ENCODE measurements at places on chromosomes 7 and 10.

GRCh38 chr7:119935418-119936025, 337.5 kb upstream of the KCND2 start:
- peak; percentile 70 for DNase-seq

DNA sequence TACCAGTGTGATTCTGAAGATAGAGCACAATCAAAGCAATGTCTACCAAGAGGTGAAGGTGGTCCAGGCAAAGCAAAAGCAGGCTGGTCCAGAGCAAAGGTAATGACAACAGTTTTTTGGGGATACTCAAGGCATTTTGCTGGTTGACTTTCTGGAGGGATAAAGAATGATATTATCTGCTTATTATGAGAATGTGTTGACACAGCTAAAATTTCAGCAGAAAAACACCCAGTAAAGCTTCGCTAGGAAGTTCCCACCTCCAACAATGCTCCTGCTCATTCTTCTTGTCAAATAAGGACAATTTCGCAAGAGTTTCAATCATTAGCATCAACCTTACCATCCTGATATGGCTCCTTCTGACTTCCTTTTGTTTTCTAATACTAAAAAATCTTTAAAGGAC, 24.1 kb downstream of the GPR85 start:
- DNase-seq: no peak

- no peak for DNase-seq
Measured at GRCh38 chr7:122487131-122487530, 182.6 kb upstream of the FEZF1 start.

DNA sequence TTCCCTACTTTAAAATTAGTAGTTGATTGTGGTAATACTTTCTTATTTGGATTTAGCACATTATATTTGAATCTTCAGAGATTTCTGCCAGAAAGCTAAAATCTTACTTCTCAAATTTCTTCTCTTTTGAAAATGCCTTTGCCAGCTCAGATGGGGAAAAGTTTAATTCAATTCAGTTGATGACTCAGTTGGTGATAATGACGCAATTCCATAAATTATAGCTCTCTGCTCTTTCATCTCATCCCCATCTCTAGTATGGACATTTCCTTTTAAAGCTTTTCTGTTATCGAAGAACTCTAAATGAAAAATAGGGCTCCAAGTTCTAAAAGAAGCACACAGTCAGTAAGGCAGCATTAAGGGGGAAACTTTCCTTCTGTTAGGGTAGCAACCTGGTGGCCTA, 25.5 kb downstream of the RNLS start:
- no peak for DNase-seq

DNA sequence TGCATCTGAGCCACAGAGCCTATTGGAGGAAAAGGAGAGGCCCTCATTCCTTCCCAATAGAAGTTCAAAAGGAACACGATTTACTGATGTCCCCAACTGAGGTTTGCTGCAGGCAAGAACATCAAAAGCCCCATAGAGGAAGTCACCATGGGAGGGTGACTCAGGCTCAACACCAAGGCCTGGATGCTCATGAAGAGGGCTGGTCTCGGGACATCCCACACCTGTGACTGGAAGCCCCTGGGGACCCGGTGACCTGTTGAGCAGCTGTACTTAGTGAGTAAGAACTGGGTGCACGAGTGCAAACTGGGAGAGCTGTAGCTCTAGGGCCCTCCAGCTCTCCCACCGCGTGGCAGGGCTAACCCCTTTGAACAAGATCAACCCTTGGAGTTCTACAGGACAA, 38.0 kb downstream of the CYTH3 start:
- DNase-seq: no peak

DNA sequence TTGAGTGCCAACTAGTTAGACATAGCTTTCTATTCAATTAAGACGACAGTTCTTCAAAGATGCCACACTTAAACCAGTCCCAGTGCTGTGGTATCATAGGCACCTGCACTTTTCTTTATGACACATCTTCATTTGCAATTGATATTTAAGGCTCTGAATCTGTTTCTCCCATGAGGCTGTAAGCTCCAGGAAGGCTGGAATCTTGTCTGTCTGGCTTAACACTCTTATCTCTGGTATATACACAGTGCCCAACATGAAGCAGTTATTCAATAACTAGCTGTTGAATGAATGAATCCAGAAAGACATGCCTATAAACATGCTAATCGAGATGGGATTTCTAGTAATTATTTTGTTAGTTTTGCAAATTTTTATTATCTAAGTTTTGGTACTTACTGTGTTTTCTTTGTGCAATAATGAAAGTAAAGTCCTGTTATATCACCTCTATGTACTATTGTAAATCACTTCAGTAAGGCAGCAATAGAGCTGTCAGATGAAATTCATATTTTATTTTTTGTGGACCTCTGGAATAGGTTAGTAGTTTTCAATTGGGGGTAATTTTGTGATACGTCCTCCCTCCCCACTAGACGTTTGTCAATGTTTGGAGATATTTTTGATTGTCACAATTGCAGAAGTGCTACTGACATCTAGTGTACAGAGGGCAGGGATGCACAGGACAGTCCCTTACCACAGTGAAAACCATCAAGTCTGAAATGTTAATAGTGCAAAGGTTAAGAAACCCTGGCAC, 51.3 kb upstream of the STEAP4 start:
- peak; percentile 56 for DNase-seq

DNA sequence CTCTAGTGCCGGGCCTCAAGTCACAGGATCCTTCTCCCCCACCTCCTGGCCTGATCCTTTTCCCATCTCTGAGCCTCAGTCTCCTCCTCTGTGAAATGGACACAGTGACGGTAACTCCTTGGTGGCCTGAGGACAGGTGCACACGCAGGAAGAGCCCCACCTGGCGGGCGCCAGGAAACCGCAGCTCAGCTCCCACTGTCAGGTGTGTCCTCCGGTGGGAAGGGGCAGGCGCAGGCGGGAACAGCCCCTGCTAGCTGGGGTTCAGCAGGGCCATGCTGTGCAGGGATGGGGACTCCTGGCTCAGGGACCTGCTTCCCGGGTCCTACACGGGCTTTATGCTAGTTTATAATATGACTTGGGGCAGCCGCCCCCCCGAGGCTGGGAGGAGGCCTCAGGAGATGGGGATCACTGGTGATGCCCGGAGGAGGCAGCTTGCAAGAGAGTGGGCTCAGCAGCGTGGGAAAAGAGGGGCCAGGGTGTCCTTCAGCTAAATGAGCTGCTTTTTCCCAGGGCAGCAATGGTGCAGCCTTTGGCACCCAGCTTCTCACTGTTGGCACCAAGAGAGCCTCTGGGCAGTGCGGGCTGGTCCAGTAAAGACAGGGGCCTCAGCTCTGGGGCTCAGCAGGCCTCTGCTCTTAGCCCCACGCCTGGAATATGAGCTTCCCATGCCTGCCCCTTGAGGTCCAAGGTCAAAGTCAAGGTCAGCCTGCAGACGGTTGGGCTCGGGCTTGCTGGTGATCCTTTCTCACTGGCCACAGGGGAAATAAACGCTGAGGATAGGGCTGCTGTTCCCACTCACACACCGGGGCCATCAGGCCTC, 68.0 kb upstream of the FAM20C start:
- DNase-seq: no peak

DNA sequence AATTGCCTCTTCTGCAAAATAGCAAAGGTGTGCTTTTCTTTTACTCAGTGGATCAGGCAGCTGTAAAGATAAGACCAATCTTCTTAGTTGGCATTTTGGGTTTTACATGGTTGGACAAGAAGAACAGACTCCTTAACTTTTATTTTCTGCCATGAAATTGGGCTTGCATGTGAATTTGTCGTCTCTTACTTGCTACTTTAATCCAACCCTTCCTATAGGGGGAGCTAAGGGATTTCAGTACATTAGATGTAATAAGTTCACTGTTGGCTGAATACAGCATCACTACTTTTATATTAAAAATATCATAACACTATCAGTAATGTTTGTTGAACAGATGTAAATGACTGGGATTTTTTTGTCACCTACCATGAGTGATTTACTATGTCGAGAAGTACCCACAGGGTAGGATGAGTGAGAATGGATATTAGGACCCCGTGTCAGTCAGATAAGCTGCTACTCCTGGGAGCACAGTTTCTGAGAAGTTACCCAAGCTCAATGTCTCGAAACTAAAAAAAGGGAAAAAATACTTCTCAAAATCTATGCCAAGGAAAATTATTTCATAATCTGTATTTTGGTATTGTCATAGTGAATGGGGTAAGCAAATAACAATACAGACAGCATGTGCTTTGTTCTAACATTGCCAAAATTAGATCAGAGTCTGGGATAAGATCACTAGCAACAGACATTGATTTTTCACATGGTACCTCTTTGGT, 127.4 kb upstream of the AGR3 start:
- peak; percentile 71 for DNase-seq

DNA sequence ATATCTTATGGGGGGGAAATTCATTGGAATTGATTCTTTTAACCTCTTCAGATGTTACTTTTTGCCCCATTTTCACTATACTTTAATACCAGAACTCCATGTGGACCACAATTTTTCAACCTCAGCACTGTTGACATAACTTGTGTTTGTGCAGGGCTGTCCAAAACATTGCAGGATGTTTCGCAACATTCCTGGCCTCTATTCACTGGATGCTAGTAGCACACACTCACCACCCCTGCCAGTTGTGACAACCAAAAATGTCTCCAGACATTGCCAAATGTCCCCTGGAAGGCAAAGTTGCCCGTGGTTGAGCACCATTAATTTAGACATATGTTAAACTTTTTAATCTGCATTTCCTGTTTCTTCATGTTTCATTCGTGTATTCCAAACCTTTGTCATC, 234.7 kb downstream of the GFRA1 start:
- DNase-seq: no peak

DNA sequence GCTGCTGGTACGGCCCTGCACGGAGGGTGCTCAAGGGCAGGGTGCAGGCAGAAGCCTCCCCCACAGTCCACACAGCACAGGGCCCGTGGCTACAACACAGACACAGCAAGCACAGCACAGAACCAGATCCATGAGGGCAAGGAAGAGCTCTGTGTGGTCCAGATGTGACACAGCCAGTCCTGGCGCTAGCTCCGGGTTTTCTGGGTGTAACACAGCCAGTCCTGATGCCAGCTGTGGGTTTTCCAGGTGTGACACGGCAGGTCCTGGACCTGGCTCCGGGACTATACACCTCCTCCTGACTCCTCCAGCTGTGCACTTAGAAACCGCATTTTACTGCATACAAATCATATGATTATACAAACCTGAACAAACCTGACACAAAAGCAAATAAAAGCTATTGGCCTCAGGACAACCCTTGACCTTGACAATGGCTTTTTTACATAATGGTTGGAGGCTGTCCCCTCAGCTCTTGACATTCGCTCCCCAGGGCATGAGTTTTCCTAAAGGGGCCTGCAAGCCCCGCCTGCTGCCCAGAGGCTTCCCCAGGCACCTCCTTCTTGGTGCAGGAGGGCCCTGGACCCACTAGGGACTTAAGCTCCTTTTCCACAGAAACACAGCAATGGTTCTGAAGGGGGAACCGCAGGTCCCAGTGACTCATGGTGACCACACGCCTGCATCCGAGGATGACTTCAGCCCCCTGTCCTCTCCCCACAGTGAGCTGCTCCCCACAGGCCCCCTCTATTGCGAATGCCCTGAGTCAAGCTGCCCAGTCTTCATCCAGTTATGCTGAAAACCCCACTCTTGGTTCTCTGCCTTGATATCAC, 209.6 kb downstream of the PTPRN2 start:
- DNase-seq: no peak

- no peak for DNase-seq
Measured at GRCh38 chr7:64744680-64745079, 49.5 kb upstream of the ZNF138 start.

DNA sequence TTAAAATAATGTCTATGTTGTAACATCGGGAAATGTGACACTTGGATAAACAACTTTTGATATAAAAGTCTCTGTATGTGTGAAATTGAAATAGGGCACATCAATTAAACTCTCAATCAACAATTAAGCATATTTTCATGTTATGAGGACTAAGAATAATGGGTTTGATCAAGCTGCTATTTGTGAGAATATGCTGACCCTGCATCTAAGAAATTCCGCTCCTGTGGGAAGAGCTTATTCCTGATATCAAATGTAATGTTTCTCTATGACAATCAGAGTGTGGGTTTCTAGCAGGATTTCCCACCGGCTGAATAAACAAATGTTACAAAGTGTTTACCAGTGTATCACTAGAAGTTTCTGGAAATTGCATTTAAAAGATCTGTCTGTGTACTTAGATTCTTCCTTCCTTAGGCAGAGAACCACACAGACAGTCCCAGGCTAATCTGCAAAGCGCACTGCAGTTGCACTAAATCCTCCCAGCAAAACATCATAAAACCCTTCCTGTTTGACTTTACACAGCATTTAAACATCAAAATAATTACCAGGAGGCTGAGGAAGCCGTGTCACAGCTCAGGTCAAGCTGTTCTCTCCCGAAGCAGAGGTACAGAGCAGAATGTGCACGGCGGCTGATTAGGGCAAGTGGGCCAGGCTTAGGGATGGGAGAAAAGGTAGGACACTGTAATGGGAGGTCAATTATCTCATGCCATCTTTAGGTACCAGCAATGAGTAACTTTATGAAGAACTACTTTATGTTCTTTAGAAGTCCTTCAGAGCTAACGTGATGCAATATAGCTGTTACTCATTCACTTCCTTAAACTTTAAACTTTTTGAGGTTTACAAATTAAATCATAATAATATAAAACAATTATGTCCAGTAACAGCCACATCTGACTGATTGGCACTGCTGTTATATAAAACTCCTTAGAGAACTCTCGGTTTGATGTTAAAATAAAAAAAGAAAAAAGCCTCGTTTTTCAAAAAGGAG, 109.1 kb upstream of the CTTNBP2 start:
- peak; percentile 6 for DNase-seq

DNA sequence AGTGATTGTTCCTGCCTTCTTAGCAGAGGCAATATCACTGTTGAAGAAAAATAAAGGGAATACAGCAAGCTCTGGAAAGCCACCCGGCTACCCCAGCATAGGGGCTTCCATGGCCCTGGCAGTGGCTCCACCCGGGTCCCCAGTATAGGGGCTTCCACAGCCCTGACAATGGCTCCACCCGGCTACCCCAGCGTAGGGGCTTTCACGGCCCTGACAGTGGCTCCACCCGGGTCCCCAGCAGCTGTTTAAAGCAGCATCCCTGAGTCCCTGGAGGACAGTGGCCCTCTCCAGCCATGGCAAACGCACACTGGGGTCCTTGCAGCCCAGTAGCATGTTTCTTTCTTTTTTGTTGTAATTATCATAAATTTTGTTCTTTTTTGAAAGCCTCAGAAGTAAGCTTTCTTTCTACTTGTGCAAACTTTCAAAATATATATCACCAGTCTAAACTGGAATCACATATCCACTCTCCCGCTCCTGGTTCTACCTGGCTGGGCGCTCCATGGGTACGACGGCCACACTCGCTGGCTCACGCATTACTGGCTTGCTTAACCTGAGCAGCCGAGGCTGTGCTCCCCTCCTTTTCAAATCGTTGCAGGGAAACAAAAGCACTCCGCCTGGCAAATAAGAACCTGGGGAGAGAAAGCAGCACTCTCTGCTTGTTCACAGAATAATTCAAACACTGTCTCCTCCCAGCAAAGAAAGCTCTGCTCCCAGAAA, 62.1 kb downstream of the TCERG1L start:
- DNase-seq: no peak

DNA sequence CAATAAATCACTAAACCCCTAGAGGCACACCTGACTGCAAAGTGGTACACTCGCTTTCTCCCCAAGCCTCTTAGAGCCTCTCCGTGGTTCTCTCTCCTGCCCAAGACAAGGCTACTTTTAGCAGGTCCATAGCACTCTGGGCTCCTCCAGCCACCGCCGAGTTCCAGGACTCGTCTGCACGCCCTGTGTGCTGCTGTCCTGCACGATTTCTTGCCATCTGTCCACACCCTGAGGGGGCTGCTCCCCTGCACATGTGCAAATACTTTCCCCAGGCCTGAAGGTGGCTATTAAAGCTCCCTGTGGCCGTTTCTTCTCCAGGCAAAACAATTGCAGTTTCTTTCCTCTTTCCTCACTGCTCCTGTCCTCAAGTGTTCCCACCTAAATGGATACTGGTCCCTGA, 414.3 kb downstream of the PLXNA4 start:
- no peak for DNase-seq

GRCh38 chr10:88952647-88953111, at the start of gene ACTA2:
ACTA2 (minus strand) TSS chr10:88952773; CDS start chr10:88948930, 3,843 bp downstream.
- no peak for DNase-seq

Measured in hematopoietic multipotent progenitor cell treated with erythropoietin and hydrocortisone succinate and interleukin-3 and kit ligand, for 6 days (in vitro differentiated cells).